Fibroblast of skin of scalp (primary cell): ENCODE measurements at places on chromosomes 3 and 15.
A peak's percentile ranks its signal among the peaks of the same experiment; 100 is the strongest.

DNA sequence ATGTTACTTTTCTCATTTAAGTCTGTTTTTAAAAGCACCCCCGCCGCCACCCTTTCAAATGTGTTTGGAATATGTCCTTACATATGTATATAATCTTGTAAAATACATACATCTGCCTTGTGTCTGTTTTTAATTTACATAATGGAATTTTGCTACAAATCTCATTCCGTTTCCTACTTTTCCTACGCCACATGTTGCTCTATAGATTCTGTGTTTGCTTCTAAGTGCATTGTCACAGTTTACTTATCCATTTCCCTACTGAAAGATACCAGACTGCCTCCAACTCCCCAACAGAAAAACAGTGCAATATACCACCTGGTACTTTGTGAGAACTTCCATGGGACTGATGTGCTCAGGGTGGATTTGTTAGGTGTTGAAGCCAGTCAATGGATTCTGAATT, 70.2 kb downstream of the ABHD5 start:
- no peak for DNase-seq

GRCh38 chr3:58035524-58036255, 27.5 kb downstream of the FLNB start:
- DNase-seq: peak; percentile 33

DNA sequence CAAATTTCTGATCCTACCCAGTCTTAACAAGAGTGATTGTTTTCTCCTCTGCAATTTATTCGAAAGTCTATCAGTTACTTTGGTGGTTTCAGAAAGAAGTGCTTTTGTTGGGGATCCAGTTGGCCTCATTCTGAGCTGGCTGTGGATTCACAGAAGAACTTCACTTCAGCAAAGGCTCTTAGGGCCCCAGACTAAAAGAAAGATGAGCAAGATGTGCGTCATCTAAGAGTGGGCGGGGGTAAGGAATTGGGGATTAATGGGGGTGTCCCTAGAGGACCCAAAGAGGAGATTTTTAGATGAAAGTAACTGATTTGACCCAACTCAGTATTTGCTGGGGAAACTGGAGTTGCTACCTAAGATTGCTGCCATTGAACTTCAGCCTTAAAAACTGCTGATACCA, 63.9 kb upstream of the TSEN2 start:
- no peak for DNase-seq

DNA sequence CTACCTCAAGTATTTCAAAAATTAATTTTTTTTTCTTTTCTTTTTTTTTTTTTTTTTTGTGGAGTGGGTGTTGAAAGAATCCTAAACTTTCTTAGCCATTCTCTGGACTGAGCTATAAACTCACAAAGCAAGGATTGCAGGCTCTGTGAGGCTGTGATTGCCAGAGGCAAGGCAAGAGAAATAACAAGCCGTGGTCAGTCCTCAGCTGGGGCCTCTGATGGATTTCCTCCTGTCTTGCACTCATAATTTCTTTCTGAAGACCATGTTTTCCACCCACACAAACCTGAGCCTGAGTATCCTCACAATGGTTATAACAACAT, 1.3 kb downstream of the CX3CR1 start:
- no peak for DNase-seq

DNA sequence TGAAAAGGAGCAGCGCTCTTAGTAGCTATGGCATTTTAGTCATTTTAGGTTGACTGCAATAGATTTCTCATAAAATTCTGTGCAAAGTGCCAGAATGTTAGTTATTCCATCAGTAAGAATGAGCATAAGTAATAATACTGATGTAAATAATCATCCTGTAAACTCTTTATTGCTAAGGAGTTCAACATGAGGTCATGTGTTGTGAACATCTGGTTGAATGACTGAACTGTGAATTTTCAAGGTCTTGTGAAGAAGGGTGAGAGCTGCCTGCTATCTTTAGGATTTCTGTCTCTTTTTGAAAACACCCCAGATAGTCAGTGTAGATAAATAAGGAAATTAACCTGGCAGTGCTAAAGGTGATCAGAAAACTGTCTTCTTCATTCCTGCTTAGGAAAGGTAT, 333.4 kb upstream of the TBC1D5 start:
- no peak for DNase-seq

DNA sequence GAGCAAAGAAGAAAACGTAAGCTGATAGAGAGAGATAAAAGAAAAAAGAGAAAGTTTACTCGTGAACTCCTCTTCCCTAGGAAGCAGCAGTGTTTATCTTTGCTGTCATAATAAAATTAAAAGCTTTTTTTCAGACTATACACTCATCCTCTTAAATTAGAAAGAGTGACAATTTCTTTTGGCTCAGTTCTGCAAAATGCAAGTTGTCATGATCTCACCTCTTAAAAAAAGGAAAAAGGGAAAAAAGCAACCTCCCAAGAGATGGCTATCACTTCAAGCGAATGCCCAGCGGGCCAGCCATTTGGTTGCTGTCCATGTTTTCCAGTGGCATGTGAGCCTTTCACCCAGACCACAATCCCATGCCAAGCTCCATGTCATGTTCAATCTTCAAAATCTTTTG, 7.0 kb upstream of the THBS1 start:
- peak; percentile 21 for DNase-seq

DNA sequence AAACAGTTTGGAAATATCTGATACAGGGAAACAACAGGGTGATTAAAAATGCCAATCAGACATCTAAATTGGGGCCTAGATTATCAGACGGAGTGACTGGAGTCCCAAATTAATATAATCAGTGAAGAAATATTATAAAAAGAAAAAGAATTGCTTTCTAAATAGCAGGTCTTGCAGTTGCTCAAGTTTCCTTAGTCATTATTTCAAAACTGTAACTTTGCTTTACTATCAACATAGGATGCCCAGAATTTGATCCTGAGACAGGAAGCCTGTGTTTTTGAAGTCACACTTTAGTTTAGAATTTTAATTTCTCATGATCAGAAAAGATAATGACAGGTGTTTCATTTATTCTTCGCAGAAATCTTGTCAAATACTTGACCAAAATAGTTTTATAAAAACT, 105.9 kb downstream of the IL1RAP start:
- no peak for DNase-seq

GRCh38 chr15:64009798-64010261, 36.5 kb downstream of the DAPK2 start:
- DNase-seq: no peak

DNA sequence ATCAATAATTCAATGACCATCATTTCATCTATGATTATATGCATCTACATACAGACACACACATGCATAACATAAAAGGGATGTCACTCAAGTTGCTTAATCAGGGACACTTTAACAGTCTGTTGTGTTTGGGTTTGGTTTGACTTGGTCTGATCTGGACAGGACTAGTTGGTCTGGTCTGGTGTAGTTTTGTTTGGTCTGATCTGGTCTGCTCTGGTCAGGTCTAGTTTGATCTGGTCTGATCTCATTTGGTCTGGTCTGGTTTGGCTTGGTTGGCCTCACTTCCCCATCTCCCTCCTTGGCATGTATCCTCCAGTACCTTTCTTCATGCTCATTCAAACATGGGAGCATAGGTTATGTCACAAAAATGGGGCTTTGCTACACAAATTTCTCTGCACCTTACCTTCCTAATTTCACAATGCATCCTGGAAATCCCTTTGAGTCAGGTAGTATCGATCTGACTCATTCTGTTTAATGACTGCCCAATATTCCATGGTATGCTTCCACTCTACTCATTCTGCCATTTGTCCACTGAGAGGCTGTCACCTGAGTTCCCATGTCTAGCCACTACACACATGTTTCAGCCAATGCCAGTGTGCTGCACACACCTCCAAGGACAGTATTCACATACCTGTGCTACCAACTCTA, 73.0 kb upstream of the TPM1 start:
- no peak for DNase-seq

DNA sequence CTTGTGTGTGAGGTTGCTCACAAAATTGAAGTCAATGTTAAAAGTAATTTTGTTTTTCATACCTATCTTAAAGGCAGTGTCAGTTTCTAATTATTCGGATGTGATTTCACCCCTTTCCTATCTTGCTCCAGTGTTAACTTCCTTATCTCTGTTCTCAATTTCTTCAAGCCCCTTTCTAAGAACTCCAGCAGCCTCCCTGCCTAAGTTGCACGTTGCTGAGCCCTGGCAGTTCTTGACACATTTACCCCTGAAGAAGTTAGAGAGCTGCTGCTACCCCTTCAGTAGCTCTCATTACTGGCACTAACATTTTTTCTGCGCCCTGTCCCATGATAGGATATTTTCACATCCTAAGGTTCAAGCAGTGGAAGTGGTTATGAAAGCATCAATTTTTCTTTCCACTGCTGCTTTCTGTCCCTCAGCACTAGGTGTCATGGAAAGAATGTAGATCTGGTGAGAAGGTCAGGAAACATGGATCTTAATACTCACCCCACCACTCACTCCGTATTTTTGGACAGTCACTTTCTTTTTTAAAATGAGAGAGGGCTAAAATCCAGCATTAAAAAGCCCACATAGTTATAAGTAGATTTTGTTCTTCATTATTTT, 62.9 kb downstream of the OPA1 start:
- no peak for DNase-seq

- no peak for DNase-seq
These were observed 35.4 kb downstream of the PRR20G start for GRCh38 chr3:127252446-127252845.

- DNase-seq: no peak
These were observed 1.3 kb upstream of the PPP4R2 start for GRCh38 chr3:72995337-72995736.

- no peak for DNase-seq
These were observed 2.5 kb upstream of the GREM1 start for GRCh38 chr15:32715276-32715675.

DNA sequence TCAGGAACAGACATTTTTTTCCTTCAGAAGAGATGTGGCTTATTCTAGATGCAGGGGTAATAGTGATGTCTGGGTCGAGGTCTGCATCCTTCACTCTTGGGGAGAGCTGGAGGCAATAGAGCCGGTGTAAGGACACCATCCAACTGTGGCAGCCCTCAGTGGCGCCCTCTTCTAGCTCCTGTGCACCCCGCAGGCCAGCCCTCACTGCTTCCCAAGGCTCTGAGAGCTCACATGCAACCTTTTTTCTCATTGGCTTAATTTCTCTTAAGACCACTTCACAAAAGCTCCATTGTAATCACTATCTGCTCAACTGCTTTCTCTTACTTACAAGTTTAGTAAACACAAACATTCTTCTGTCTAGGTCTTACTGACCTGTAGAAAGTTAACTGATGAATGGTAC, 3.9 kb upstream of the VPS8 start:
- DNase-seq: no peak

- no peak for DNase-seq
These were observed 30.7 kb upstream of the MYLK start for GRCh38 chr3:123914829-123915228.

DNA sequence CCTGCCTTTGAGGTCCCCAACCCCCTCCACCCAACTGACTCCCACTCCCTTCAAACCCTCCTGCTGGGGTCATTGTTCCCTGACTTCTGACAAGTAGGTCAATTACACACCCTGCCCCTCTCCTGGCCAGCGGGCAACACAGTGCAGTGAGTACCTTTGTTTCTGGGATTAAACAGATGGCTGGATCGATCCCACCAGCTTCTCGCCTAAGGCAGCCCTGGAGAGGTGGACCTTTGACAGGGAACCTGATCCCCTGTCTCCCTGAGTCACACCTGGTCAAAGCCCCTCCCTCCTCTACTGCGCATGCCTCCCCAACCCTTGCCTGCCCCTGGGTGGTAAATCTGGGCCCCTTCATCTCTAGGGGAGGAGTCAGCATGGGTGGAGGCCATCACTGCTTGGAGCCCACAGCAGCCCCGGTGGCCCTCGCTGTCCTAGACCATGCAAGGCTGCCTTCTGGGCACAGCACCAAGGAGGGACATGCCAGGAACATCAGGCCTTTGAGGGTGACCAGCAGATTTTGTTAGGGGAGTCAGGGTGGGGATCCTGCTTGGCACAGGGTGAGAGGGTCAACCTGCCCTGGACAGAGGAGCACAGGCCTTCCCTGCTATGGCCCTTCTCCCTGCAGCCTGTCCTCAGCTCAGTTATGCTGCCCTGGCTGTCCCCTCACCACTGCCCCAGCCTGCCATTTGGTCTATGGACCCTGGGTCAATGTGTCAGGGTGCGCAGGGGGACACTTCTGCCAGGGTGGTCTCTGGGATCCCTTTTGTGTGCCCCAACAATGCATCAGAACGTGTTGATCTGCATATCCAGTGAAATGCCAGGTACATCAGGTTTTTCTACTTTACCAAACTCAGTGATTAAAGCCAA, 9.8 kb upstream of the PRR23E start:
- DNase-seq: no peak

DNA sequence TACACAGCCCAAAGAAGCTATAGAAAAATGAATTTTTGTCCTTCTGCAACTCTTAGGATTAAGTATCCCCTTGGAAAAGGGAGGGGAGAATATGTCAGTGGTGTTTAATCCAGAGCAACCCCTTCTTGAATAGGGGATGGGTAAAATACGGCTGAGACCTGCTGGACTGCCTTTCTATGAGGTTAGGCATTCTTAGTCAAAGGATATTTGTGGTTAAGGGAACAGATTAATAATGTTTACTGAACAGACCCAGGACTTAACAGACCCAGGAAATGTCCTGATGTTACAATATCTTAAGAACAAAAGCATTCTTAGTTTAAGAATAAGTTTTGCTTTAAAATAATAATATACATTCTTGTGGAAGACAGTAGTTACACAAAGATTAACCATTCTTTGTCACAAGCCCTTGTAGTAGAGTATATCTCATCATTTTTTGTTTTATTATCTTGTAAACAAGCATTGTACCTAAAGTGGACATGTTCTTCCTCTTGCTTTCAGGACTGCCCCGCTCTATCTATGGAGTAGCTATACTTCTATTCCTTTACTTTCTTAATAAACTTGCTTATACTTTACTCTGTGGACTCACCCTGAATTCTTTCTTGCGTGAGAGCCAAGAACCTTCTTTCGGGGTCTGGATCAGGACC, 43.8 kb upstream of the B3GALNT1 start:
- peak; percentile 21 for DNase-seq

- peak; percentile 72 for DNase-seq
These were observed 198.1 kb downstream of the MBNL1 start for GRCh38 chr3:152466784-152467183.

- DNase-seq: no peak
These were observed 334.0 kb upstream of the KCNMB2 start for GRCh38 chr3:178202194-178202593.

DNA sequence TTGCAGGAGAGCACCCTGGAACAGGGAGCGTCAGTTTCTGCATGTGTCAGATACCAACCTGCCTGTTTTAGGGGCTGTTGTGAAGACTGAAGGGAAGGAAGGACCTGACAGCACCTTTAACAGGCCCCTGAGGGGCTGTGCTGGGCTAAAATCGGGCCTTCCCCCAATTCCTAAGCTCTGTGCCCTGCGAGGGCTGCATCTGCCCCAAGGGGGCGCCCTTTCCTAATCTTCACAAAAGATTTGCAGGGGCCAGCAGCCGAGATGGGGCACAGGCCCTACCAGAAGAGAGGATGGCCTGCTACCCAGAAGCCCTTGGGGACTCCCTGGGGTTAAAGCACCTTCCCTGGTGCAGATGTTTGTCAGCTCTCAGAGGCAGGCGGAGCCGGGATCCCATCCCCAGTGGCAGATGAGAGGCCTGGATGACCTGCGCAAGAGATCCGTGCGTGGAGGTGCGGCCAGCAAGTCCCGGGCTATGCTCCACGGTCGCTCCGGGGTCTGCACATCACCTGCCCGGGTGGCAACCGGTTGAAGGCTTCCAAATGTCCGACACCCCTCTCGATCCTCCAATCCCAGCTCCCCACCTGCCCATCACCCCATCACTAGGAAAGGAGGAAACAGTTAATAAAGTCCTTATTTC, 53.6 kb downstream of the RHCG start:
- DNase-seq: peak; percentile 32
